Left ventricle myocardium superior (tissue), 1 donor: ENCODE measurements at places on chromosomes 12 and 14. TPM values are rescaled to one million over a fixed set of nuclear protein-coding genes. Genes with fewer than 3 reads are reported as not detected.

GRCh38 chr12:20627001-20627588, 68.0 kb upstream of the SLCO1C1 start:
- DNase-seq: no peak

- DNase-seq: no peak
Measured at GRCh38 chr14:54383835-54384234, 13.0 kb upstream of the CDKN3 start.

- no peak for DNase-seq
Measured at GRCh38 chr14:92223025-92223424, 99.9 kb upstream of the SLC24A4 start.

DNA sequence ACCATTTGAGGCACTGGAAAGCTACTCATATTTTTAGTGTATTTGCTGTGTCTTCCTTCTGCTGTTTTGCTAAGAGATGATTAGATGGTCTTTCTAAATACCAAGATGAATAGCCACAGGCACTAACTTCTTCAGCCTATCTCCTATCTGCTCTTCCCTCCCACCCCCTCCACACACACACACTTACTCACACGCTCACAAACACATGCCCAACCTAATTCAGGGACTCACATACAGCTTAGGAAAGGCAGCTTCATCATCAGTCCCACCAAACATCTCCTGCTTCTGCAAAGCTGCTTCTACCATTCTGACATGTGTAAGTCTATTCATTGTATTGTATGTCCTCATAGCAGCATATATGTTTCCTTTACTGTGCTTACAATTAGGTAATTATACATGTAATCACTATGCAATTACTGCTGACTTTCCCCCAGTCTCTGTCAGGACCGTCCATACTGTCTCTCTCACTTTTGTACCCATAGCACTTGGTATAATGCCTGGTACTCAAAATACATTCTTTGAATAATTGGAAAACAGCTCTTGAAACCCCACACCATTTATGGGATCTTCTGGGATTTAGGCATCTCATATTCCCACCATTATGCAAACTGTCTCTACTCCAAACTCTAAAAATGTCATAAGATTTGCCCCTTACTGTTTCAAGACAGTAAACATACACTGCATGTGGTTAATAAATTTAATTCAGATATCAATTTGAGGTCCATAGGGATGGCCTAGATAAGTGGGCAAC, 83.3 kb upstream of the HIF1A start:
- DNase-seq: no peak

GRCh38 chr12:7787574-7788293, 1.5 kb upstream of the NANOG start:
- DNase-seq: no peak

DNA sequence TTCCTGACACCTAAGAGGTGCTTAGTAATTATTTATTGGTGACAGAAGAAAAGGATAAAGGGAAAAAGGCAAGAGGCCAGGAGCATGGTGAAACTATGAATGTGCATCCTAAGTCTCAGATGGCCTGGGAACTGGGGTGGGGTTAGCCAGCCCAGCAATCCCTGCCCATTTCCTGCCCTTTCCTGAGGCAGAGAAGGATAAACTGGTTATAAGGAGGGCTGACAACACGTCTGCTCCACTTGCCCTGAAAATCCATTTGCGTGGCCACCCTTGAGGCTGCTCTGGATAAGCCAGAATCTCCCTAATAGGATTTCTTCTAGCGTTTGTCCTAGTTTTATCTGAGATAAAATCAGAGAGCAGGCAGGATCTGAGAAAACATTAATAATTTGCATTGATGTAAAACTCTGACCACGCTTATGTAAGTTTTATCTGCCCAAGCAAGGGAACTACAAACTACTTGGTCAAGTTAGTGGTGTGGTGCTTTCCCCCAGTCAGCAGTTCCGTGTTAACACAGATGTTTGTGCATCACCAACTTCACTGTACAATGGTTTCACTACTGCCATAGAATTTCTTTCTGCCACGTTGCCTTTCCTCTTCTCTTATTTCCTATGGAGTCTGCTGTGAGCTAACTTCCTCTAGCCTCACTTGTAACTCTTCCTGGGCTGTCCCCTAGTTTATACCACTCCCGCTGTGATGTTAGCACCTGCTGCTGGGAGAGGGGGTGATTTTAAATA, 392.7 kb downstream of the RPS29 start:
- no peak for DNase-seq

DNA sequence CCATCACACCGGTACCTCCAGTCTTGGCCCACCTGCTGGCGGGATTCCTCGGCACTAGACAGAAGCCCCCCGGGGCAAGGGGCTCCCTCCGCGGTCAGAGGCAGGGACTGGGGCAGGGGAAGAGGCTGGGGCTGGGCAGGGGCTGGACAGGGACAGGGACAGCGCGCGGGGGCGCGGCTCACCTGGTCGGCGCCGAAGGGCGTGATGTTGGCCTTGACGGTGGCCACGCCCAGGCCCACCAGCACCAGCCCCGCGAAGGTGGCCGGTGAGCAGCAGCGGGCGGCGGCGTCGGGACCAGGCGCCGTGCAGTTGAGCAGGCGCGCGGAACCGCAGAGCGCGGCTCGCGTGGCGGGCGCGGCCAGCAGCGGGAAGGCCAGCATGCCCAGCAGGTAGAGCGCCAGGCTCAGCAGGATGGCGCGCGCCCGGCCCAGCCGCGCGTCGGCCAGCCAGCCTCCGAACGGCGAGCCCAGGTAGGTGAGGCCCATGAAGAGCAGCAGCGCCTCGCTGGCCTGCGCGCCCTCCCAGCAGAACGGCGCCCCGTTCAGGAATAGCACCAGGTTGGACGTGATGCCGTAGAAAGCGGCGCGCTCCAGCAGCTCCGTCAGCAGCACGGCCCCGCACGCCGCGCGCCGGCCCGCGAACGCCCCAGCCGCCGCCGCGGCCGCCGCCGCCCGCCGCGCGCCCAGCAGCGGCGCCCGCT, 392 bp downstream of the SLC15A4 start:
- no peak for DNase-seq

DNA sequence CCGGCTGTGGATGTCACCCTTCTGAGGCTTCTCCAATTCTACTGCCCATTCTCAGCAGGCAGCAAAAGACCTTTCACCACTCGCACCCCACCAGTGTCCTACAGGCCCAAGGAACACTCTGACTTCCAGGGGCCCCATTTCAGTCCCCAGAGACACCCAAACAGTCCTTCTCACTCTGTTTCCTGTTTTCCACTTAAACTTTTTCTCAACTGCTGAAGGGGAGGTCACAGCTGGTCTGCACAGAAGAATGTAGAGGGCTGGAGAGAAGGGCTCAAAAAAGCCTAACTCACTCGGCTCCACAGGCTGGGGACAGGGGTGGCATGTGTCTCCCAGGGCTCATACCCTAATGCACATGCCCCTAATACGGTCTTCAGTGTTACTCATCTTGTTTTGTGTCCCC, 4.2 kb upstream of the DTX1 start:
- no peak for DNase-seq

DNA sequence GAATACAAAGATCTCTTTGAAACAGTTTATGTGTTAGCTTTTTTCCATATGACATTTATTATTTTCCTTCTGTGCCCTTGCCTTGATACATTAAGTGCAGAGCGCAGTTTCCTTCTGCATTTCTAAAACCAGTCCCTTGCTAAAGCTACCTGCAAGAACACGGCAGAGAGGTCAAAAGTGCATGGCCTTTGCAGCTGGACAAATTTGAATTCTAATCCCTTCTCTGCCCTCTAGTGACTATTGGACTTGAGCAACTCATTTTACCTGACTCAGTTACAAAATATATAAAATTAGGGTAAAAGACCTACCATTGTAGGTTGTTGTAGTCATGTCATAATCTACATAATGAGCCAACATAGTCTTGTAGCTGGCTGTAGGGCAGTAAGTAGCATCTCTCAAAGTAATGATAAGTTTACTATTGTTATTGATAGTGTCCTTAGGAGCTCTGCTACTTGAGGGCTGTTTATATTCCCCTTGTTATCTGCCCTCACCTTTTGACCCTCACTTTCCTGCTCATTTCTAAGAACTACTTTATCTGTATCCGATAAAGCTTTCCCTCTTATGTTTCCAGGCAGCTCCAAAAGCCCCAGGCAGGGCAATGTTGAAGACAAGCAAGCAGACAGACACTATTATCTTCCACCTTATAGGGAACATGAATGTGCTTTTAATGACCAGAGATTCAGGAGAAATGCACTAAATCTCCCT, 120.0 kb upstream of the PDZRN4 start:
- DNase-seq: no peak

DNA sequence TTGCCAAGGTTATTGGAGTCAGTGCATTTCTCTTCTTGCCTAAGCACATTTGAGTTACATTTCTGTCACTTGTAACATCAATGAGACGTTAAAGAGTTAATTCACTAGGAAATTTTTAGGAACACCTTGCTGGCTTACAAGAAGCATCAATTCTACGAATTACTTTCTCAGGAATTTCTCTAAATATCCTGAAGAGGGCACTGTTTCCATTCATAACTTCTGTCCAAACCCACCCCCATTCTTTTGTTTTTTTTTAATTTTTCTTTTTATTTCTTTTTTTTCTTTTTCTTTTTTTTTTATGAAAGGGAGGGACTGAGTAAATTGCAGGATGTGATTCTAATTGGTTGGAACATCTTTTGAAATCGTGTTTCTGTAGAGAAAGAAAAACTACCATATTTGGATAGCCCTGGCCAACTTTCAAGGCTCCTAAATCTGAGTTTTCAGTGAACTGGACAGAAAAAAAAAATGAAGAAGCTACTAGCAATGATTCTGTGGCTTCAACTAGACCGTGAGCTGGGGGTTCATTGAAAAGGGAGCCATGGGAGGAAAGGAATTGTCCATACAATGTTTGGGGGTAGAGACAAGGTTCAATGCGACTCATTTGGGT, 285.3 kb downstream of the DAD1 start:
- no peak for DNase-seq

- DNase-seq: no peak
Measured at GRCh38 chr14:68675233-68675577, 117.7 kb downstream of the ZFP36L1 start.

- no peak for DNase-seq
Measured at GRCh38 chr14:55545779-55546178, 34.2 kb upstream of the KTN1 start.

- DNase-seq: no peak
Measured at GRCh38 chr14:70339039-70339438, 20.4 kb downstream of the COX16 start.

- DNase-seq: no peak
Measured at GRCh38 chr12:81378601-81379285, 300.9 kb downstream of the ACSS3 start.

- no peak for DNase-seq
Measured at GRCh38 chr14:86237733-86238132, 707.8 kb downstream of the FLRT2 start.

- peak; percentile 88 for DNase-seq
Measured at GRCh38 chr14:76917745-76918255, 91.6 kb downstream of the LRRC74A start.

- no peak for DNase-seq
Measured at GRCh38 chr14:71620401-71620800, 311.8 kb upstream of the RGS6 start.

DNA sequence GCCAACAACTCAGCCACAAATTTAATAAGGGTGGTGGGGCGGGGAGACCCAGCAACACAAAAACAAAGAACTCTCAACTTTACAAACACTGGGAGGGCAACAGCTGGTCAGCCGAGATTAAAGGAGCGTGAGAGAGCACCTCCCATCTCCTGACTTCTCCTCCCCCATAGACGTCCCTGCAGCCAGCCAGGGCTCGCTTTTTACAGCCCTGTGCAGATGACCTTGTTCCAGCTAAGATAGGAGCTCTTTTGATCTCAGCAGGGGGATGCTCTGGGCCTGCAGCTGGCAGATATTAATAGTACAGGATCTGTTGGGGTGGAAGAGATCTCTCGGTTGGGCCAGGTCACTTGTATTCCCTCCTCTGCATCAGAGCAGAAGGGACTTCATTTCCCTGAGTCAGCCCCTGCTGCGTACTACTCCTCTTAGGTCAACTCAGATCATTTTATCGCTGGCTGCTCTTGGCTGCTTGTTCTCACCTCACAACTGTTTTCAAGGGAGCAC, 475.8 kb downstream of the RAD51B start:
- DNase-seq: peak; percentile 47

GRCh38 chr14:101828046-101828445, 66.5 kb downstream of the PPP2R5C start:
- no peak for DNase-seq

- DNase-seq: no peak
Measured at GRCh38 chr12:117404940-117405339, 43.5 kb upstream of the NOS1 start.

- DNase-seq: no peak
Measured at GRCh38 chr14:103315941-103316340, 18.1 kb upstream of the EIF5 start.

- DNase-seq: peak; percentile 86
Measured at GRCh38 chr12:75908961-75909605, 122.5 kb downstream of the PHLDA1 start.

DNA sequence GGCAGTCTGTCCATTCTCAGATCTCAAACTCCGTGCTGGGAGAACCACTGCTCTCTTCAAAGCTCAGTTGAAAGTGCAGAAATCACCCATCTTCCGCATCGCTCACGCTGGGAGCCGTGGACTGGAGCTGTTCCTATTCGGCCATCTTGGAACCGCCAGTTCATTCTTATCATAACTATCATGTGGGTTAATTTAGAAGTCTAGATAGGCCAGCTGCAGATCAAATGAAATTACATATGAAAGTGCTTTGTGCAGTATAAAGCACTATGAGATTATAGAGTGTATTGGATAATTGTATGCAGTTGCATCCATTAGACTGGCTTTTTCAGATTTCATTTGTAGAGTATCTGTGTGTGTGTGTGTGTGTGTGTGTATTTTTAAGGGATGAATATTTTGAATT, 57.8 kb downstream of the PRORP start:
- no peak for DNase-seq

GRCh38 chr12:65607401-65607841, 216.9 kb upstream of the HMGA2 start:
- no peak for DNase-seq

- DNase-seq: no peak
Measured at GRCh38 chr14:31229009-31229408, 21.4 kb upstream of the HECTD1 start.

The FAM186B gene
- 0.47 TPM for total RNA-seq

The PHLDA1 gene
- 2.5 TPM for total RNA-seq

The DHRS2 gene
- not detected for total RNA-seq

The ACOT6 gene
- total RNA-seq: not detected

The SLC5A8 gene
- total RNA-seq: not detected

The IFNG gene
- total RNA-seq: not detected

The CLEC12A gene
- 4.9 TPM for total RNA-seq

The KRT82 gene
- total RNA-seq: not detected

The CMA1 gene
- total RNA-seq: 0.47 TPM

The KCNH5 gene
- total RNA-seq: 0.22 TPM

The TMEM119 gene
- 1.4 TPM for total RNA-seq

The OTOGL gene
- total RNA-seq: 0.27 TPM

The RNASE4 gene
- 8.1 TPM for total RNA-seq

The FAM90A1 gene
- total RNA-seq: not detected

The STON2 gene
- 9.3 TPM for total RNA-seq

The PPP1R12A gene
- 40.7 TPM for total RNA-seq

The KRT79 gene
- total RNA-seq: not detected

The TAS2R42 gene
- total RNA-seq: not detected

The PLCZ1 gene
- total RNA-seq: not detected

The MAP3K9 gene
- total RNA-seq: 1.6 TPM
